Spleen (tissue), 13 donors: ENCODE measurements at places on chromosomes 12 and 14. TPM values are rescaled to one million over a fixed set of nuclear protein-coding genes. Genes with fewer than 3 reads are reported as not detected.

IAPP gene
- 0.04 TPM for polyA plus RNA-seq

KCNJ8 gene
- 2.2 TPM for polyA plus RNA-seq

KRT79 gene
- polyA plus RNA-seq, result 0.19 TPM

FAM222A gene
- polyA plus RNA-seq, result 5.2 TPM

GLS2 gene
- polyA plus RNA-seq, result 1.1 TPM

DPF3 gene
- polyA plus RNA-seq, result 1.2 TPM

TBC1D30 gene
- polyA plus RNA-seq, result 1.5 TPM

NR1H4 gene
- 0.24 TPM for polyA plus RNA-seq

TMEM52B gene
- polyA plus RNA-seq, result not detected

STYK1 gene
- polyA plus RNA-seq, result 0.26 TPM

ALG10B gene
- polyA plus RNA-seq, result 1.9 TPM

CBLN3 gene
- 13.8 TPM for polyA plus RNA-seq

DEGS2 gene
- 1.5 TPM for polyA plus RNA-seq

NUAK1 gene
- 0.67 TPM for polyA plus RNA-seq

FAR2 gene
- 2.9 TPM for polyA plus RNA-seq

RPL10L gene
- polyA plus RNA-seq, result not detected

DPPA3 gene
- polyA plus RNA-seq, result not detected

ADCY4 gene
- 53.5 TPM for polyA plus RNA-seq

CELA1 gene
- polyA plus RNA-seq, result not detected

SLC17A8 gene
- not detected for polyA plus RNA-seq

ITGB7 gene
- 46.5 TPM for polyA plus RNA-seq

TPH2 gene
- not detected for polyA plus RNA-seq

NKX2-1 gene
- not detected for polyA plus RNA-seq

RARG gene
- polyA plus RNA-seq, result 4.9 TPM

BHLHE41 gene
- 8.7 TPM for polyA plus RNA-seq

MIP gene
- polyA plus RNA-seq, result 0.14 TPM

LGMN gene
- 84.0 TPM for polyA plus RNA-seq
